Ureter (tissue), 1 donor: ENCODE measurements at places on chromosomes 2 and 18.

- no peak for DNase-seq
Measured at GRCh38 chr18:49227441-49228165, 232.8 kb downstream of the DYM start.

DNA sequence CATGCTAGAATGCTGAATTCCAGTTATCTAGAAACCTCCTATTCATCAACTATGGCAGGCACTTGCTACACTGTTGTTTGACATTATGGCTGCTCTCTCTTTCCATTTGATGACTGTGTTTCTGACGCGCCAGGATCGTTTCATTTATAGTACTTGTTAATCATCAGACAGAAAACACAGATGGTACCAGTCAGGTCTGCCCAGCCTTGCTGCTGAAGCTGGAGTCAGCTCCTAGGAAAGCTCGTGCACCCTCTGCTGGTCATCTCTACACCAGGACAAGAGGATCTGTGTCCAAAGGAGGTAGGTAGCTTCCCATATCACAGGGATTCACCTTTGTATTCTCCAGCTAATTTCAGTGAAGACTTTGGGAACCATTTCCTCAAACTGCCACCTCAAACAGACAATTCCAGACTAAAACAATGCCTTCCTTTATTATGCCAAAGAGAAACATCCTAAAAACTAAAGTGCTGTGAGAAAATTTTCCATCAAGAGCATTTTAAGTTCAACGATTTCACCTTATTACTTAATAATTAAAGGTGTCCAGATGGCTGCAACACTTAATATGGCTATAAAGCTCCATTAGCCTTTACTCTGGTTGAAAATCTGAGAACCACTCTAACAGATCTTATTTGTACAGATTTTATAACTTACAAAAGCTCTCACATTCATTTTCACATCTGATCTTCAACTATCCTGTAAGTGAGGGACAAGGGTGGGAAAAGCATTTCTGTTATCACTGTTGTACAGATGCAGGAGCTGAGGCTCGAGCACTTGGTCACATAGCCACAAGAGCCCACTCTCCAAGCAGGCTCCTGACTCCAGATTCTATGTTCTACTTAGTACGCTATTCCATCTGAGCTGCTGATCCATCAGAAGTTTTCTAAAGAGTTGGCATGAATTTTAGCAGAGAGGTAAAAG is 17.5 kb downstream of the METTL8 start:
- peak; percentile 91 for DNase-seq

DNA sequence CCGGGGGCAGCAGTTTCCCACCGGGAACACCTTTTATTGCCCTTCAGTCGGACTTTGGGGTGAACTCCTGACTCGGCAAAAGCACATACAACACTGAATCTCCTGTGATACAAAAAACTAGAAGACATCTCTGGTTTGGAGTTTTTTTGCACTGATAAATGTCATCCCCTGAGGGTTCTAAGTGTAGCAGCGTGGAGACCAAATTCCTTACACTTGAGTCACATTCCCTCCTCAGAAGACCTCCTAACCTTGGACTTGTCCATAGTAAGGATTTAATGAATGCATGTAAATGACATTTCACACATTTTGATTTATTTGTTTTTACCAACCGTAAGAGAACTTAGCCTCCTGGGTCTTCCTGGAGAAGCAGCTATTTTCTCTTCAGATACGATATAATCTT is 54.0 kb upstream of the GPR45 start:
- DNase-seq, result no peak

DNA sequence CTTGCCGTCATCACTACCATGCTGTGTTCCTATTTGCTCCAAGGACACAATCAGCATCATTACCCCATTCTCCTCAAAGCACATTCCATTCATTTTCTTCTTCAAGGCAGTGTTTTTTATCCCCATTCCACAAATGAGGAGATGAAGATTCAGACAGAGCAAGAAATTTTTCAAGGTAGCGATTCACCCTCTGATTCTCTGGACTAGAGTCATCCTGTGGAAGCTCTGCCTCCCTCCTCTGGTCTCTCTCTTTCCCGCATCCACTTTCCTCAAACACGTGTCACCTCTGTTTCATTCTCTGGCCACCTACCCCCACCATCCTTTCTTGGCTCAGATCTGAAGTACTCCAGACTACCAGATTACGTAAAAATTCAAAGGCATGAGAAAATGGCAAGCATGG is 297.9 kb downstream of the SOX11 start:
- DNase-seq, result no peak

- no peak for DNase-seq
Measured at GRCh38 chr2:19336781-19337180, 21.6 kb downstream of the OSR1 start.

DNA sequence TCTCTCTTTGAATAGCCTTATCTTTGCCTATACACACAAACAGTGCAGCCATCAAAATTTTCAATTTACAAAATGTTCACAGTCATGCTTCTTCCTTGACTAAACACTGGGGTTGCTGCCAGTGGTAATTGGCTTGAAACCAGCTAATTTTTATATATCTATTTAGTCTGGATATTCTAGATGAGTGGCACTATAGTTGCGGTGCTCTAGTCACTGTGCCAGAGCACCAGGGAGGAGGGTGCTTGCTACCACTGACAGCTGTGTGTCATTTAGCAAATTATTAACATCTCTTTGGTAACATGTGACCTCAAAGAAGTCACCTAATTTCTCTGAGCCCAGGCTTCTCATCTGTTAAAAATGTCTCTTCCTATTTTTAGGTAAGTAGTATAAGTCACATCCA is 130.4 kb downstream of the MEIS1 start:
- DNase-seq, result no peak
